ENCODE measurements at places on chromosomes 3 and 15.

DNA sequence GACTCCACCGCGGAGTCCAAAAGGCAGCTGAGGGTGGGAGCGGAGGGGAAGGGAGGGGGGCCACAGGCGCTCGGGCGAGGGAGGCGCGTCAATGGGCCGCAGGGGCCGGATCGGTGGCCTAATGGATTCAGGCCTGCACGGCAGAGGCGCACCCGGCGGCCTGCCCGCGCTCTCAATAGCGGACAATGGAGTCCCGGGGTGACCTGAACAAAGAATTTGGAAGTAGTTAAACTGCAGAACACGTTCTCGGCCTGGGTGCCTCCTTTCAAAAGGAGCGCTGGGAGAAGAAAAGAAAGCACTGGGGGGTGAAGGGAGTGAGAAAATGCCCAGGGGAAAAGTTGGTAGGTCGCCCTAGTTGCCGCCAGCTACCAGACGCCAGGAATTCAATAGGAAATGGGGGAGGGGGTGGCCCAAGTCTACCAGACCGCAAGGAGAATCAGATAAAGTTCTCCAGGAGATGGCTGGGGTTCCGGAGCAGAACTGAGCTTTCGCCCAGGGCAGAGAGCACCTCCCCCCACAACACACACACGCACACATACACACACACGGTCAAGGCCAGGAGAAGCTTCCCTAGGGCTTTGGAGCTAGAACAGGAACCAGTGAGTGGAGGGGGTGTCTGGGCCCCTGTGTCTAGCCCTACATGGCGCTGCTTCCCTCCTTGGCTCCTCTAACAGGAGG, 25.8 kb upstream of the POLG start:
- DNase-seq = no peak

GRCh38 chr3:31695280-31696008, 162.7 kb downstream of the STT3B start:
- peak; percentile 12 for DNase-seq

- no peak for DNase-seq
Observed at GRCh38 chr15:47588958-47589357, 128.3 kb upstream of the SEMA6D start.

DNA sequence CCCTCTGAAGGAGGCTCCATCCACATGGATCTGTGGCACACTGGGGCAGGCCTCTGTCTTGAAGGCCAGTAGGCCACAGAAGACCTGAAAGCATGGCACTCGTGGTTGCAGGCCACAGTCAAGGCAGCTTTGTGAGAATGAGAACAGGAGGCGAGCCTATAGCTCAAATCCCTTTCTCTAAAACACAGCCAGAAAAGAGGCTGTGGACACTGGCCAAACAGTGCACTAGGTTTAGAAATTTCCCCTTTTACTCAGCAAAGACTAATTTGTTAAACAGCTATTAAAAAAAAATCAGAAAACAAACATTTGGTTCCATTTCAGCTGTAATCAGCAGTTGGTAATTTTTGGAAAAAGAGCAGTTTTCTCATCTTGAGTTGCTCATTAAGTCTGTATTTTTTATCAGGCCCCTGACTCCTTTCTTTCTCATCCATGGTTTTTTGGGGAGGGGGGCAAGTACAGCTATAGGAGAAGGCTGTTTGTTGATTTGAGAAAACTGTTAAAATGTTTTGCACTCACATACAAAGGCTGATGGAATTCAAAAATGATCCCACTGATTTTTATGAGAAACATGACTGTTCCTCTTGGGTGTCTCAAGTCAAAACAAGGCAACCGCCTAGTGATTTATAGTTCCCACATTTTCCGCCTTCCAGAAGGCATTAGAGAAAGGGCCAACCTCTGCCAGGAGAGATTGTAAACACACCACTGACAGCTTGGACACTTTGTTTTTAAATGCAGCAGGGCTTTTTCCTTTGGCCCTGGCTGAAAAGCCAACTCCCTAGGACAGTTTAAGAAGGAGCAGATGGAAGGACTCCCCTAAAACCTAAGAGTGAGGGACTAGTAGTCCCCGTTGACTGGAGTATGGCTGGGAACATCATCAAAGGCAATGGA, 28.1 kb downstream of the PARP16 start:
- no peak for DNase-seq

GRCh38 chr15:31467361-31467760, 140.7 kb downstream of the KLF13 start:
- DNase-seq = no peak

DNA sequence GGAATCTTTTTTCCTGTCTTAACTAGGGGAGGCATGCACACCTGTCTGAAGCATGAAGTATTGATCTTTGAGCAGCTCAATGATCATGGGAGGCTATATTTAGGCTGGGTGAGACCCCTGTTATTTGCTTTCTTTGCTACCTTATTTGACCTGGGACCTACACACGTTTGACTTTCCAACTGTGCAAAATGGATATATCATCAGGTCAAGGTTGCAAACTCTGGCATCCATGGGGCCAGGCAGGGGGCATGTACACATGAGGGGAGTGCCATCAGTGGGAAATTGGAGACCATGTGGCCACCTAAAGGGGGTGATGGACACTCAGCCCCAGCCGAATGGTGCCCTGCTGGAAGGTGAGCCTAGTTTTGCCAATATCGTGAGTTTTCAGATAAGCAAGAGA, 174.2 kb downstream of the FEZF2 start:
- no peak for DNase-seq

DNA sequence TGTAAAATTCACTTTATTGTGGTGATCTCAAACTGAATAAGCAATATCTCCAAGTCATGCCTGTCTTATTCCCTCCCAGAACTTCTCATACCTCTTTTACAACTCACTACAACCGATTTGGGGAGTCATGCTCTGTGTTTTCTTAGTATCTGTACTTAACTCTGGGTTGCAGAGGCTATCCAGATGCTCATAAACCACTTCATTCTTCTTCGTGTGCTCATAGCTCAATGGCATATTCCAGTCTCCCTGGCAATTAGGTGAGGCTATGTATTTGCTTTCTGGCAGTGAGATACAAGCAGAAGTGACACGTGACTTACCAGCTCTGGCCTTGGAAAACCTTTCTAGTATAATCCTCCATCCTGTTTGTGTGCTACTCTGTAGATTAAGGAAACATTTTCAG, 360.9 kb downstream of the ZNF385D start:
- DNase-seq = no peak

GRCh38 chr3:16482194-16482769, 31.2 kb downstream of the RFTN1 start:
- DNase-seq = no peak

GRCh38 chr3:113142476-113142875, 68.9 kb upstream of the BOC start:
- no peak for DNase-seq

DNA sequence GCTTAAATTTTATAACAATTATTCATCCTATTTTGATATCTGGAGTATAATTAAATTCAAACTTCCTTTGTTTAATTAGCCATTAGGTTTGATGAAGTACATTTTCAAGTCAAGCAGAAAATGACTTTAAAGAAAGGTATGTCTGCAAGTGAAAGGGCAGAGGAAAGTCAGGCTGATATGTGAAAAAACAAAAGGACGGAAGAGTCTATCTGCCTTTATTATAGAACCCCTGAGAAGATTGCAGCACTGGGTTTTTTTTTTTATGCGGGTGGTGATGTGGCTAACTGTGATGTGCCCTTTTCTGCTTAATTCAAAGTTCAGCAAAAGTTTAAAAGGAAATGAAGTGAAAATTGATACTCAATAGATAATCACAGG, 83.2 kb downstream of the COL8A1 start:
- DNase-seq = no peak

DNA sequence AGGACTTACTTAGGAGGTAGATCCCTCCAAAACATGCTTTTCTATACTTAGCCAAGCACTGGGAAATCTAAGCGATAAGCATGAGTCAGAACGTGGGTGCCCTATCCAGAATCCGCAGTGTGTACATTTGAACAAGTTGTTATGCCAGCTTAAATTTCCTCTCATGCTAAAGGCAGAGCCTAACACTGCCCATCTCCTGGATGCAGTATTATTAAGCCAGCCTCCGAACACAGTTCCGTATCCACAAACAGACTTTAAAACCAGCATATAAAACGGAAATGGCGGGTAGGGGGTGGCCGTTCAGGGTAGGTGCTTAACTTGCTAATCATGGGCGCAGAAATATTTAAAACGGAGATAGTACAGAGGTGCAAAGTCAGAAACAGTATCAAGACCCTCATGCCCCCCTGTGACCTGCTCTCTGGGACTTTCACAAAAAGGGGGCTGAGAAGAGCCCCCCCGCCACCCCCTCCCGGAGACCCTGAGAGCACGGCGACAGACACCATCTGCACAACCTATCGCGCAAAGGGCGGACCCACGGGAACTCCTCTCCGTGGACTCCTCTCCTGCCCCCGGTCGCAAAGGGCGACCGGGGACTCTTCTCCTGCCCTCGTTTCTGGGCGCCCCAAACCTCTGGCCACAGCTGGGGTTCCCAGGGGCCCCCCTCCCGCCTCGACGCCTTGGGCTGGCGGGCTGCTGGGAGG, 889 bp upstream of the LRRIQ4 start:
- no peak for DNase-seq

GRCh38 chr15:63122002-63122875, 578 bp downstream of the LACTB start:
- DNase-seq = peak; percentile 84

- no peak for DNase-seq
Observed at GRCh38 chr3:35739181-35739809, 100.0 kb downstream of the ARPP21 start.

GRCh38 chr3:30040126-30040525, 566.3 kb upstream of the TGFBR2 start:
- DNase-seq = no peak

GRCh38 chr15:36614016-36614415, 34.6 kb downstream of the CDIN1 start:
- DNase-seq = no peak

- DNase-seq = no peak
Observed at GRCh38 chr3:99199021-99199420, 297.5 kb upstream of the DCBLD2 start.
